ENCODE measurements at places on chromosomes 6 and 20.

GRCh38 chr6:155088856-155089255, 93.7 kb downstream of the TIAM2 start:
- no peak for DNase-seq

DNA sequence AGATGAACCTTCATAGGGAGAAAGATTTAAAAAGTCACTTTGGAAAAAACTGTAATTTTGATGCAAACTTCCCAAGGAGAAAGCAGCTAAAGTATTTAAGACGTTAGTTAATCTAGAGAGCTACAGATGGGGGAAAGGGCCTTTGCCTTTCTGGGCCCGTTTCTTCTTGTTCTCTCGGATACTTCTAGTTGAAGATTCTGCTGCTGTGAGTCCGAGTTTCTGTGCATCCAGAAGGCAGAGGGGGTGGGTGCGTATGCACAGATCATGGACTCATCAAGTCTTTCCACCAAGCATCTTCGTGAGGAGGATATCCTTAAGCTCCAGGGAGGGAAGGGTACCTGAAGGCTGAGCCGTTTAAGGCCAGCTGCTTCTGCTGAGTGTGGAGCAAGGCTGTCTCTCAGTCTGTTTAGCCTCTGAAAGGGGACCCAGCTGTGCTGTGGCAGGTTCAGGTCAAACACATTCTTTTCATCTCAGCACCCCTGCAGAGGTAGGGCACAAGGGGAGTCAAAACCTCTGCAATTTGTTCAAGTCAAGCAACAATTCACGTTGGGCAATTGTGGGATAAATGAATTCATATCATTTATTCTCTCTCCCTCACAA, 4.3 kb downstream of the LAMP5 start:
- DNase-seq, result no peak

GRCh38 chr20:38962928-38963401, 821 bp downstream of the DHX35 start:
- no peak for DNase-seq

DNA sequence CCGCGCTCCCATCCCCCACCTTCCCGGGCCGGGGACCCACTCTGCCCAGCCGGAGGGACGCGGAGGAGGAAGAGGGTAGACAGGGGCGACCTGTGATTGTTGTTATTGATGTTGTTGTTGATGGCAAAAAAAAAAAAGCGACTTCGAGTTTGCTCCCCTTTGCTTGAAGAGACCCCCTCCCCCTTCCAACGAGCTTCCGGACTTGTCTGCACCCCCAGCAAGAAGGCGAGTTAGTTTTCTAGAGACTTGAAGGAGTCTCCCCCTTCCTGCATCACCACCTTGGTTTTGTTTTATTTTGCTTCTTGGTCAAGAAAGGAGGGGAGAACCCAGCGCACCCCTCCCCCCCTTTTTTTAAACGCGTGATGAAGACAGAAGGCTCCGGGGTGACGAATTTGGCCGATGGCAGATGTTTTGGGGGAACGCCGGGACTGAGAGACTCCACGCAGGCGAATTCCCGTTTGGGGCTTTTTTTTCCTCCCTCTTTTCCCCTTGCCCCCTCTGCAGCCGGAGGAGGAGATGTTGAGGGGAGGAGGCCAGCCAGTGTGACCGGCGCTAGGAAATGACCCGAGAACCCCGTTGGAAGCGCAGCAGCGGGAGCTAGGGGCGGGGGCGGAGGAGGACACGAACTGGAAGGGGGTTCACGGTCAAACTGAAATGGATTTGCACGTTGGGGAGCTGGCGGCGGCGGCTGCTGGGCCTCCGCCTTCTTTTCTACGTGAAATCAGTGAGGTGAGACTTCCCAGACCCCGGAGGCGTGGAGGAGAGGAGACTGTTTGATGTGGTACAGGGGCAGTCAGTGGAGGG, 2.8 kb downstream of the SOX4 start:
- no peak for DNase-seq

GRCh38 chr20:50136822-50137599, 16.5 kb downstream of the PEDS1 start:
- peak; percentile 30 for DNase-seq

DNA sequence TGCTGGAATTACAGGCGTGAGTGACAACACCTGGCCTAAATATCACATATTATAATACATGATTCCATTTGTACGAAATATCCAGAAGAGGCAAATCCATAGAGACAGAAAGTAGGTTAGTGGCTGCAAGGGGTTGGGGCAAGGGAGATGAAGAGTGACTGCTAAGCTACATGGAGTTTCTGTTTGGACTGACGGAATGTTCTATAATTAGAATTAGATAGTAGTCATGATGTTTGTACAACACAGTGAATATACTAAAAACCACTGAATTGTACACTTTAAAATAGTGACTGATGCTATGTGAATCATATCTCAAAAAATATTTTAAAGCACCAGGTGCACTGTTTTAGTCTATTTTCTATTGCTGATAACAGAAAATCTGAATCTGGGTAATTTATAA, 3.7 kb upstream of the HEBP2 start:
- no peak for DNase-seq

- DNase-seq, result no peak
Observed at GRCh38 chr20:33883164-33883563, 72.0 kb downstream of the CHMP4B start.

DNA sequence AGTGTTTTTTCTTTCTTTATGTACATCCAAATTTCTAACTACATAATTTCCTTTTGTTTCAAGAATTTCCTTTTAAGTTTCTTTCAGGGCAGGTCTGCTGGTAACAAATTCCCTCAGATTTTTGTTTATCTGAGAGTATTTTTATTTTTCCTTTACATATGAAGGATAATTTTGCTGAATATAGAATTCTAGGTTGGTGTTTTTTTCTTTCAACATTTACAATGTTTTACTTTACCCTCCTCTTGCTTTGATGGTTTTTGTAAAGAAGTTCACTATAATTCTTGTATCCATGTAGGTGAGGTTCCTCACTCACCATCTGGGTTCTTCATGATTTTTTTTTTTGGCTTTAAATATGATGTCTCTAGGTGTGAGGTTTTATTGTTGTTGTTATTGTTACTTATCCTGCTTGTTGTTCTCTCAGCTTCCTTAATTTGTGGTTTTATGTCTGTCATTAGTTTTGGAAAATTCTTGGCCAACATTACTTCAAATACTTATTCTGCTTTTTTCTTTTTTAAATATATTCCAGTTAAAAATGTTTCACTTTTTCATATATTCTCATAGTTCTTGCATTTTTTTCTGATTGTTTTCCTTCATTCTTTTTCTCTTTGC, 580.1 kb upstream of the CITED2 start:
- no peak for DNase-seq

Data from stimulated activated CD4-positive, alpha-beta T cell treated with anti-CD3 and anti-CD28 coated beads, Interleukin-1b, Interleukin-23, amount 100 ng/mL, for 48 hours (primary cell).